ENCODE measurements at places on chromosomes 16 and 17. TPM values are rescaled to one million over a fixed set of nuclear protein-coding genes. Genes with fewer than 3 reads are reported as not detected.

NOG gene
- total RNA-seq, result 3.0 TPM

GSPT1 gene
- 111 TPM for total RNA-seq

SLC5A2 gene
- not detected for total RNA-seq

KRTAP2-2 gene
- not detected for total RNA-seq

IL32 gene
- 3.7 TPM for total RNA-seq

RAB37 gene
- total RNA-seq, result not detected

C16orf54 gene
- not detected for total RNA-seq

KRTAP16-1 gene
- not detected for total RNA-seq

NMRAL1 gene
- 85.1 TPM for total RNA-seq

ACSM2A gene
- not detected for total RNA-seq

FNDC8 gene
- not detected for total RNA-seq

OTOA gene
- total RNA-seq, result not detected

PRSS27 gene
- 0.57 TPM for total RNA-seq

TPPP3 gene
- 1.1 TPM for total RNA-seq

SLC38A8 gene
- total RNA-seq, result not detected

Data from placental pericyte (primary cell).